Thyroid gland (tissue), 4 donors: ENCODE measurements at places on chromosomes 2 and 18. TPM values are rescaled to one million over a fixed set of nuclear protein-coding genes. Genes with fewer than 3 reads are reported as not detected.

IL36A gene
- total RNA-seq: not detected

PDE1A gene
- 95.8 TPM for total RNA-seq

UGT1A5 gene
- 2.9 TPM for total RNA-seq

DNA sequence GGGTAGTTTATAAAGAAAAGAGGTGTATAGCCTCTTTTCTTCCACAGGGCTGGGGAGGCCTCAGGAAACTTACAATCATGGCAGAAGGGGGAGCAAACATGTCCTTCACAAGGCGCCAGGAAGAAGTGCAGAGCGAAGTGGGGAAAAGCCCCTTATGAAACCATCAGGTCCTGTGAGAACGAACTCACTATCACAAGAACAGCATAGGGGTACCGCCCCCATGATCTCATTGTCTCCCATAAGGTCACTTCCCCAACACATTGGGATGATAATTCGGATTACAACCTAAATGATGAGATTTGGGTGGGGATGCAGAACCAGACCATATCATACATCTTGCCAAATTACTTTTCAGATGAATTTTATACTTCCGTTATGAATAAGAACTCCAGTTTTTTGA is 32.4 kb downstream of the RALB start:
- no peak for DNase-seq

DNA sequence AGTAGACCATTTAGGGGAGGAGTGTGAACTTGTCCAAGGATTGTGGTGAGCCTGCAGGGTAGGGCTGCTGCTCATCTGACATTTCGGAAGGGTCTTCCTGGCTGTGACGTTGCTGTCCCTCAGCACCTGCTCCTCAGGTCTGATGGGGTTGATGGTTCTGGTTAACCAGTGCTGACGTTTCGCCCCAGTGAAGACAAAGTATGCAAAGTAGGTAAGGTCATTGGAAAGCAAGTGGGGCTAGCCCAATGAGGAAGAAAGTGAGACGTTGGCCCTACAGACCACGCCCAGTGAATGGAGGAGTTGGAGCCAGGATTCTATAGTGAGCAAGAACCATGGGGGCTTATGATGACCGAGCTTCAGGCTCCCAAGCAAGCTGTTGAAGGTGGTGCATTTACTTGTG is 33.4 kb upstream of the ZNF396 start:
- DNase-seq: peak; percentile 4

- DNase-seq: peak; percentile 66
Observed at GRCh38 chr2:69013142-69013839, at the start of gene ANTXR1. Gene ANTXR1, plus strand, starts transcription at chr2:69013179. Its CDS starts 321 bp downstream, at chr2:69013500.

DNA sequence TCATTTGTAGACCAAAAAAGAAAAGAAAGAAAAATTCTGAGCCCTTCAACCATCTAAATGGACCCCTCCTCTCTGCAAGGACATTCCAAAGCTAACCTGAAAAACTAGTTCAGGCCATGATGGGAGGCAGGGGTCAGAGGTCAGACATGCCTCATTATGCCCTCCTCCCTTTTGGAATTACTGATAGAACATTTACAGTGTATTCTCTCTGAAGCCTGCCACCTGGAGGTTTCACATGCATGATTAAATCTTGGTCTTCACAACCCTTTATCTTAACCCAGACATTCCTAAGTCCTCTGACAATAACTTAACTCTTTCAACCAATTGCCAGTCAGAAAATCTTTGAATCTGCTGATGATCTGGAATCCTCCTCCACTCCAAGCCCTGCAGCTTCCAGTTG is 86.0 kb downstream of the SPP2 start:
- DNase-seq: no peak

DNA sequence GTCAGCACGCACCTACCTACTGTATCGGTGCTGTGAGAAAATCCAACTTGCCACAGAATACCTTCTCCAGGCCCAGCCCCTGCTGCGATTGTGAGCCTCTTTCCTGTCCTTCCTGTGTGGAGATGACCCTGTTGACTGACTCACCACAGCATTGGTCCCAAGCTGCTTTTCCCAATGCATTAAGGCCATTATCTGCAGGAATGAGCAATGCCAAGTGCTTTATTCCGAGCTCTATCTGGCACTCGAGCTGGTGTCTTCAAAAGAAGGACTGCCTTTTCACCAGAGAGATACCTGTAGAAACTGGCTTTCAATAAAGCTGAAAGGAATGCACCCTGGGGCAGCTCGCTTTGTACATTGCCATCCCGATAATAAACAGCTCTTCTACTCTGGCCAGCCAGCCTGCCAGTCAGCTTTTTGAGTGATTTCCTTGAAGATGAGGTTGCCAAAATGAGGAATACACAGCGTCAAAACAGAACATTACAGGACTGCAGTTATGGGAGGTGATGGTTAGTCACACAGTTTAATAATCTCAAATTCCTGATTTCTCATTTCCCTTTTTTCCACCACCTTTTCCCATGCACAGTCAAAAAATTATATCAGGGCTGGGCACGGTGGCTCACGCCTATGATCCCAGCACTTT is 8.3 kb upstream of the RNF103 start:
- no peak for DNase-seq

- no peak for DNase-seq
Observed at GRCh38 chr18:24819141-24819890, 358.9 kb downstream of the HRH4 start.

GRCh38 chr2:219624565-219624964 is 2.9 kb upstream of the SLC4A3 start:
- DNase-seq: no peak

DNA sequence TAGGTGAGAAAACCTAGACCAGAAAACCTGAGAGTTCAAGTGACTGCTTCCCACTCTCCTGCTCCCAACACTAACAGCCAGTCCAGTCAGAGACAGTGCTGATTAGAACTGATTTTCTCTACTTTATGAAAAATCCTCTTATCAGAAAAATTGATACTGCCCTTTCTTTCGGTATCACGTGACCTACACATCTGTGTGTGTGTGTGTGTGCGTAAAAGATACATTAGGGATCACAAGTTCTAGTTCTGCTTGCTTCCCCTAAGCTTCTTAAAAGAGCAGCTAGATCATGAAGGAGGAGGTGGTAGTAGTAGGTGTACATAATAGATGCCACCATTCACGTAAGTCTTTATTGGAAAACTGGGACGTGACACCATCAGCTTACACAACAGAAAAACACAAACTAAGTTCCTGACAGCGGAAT is 1.5 kb downstream of the ARL5A start:
- no peak for DNase-seq

- no peak for DNase-seq
Observed at GRCh38 chr2:1484131-1484884, 71.0 kb downstream of the TPO start.

DNA sequence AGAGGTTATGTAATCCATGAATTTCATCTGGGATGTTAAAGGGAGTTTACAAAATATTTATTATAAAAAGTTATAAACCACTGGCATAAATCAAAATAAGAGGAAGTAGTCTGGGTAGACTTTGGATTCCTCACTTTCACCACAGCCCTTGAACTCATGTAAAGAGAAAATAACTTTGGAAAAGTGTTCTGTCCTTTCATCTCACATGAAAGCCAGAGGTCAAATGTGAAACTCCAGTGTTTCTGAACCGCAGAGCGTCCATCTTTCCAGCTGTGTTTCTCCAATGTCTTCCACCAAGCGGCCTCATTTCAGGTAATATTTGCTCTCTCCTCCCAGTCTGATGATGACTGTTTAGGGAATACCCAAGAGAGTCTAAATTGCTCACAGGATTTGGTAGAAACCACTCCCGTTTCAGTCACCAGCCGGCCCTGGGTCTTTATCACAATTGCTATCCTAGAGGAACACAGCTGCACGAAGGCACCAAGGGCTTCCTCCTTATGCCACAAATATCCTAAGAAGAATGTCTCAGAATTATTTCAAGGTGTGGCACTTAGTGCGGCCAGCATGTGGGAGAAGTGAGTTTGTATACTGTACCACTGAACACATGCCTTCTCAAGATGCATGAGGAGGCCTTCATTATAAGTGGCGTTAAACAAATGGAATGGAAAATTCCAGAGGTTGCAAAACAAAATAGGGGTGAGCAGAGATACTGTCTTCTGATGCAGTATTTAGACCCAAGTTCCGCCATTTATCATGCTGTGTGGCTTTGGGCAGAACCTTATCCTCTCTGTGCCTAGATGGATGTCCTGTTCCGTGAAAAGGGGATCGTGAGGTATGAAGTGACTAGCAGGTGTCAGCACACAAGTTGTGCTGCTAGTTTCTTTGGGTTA is 63.8 kb downstream of the ACTR2 start:
- no peak for DNase-seq

- no peak for DNase-seq
Observed at GRCh38 chr2:16978301-16978700, 312.7 kb upstream of the CYRIA start.

DNA sequence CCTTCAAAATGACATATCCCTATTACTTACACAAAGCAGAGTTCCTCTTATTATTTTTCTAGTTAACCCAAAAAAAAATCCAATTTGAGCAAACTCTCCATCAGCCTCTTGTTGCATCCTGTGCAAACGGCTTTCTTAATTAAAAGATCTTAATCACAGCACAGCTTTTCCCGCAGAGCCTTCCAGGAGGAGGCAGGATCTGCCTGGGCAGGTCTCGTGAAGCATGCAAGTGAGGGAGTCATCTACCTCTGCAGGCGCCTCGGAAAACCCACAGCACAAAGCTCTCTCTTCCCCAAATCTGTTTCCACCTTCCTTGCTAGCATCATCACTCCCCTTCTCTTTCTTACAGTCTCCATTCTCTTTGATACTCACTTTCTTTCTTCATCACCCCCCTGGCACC is 100.4 kb downstream of the EN1 start:
- DNase-seq: no peak

- DNase-seq: no peak
Observed at GRCh38 chr2:71671203-71671854, 218.0 kb downstream of the DYSF start.

DNA sequence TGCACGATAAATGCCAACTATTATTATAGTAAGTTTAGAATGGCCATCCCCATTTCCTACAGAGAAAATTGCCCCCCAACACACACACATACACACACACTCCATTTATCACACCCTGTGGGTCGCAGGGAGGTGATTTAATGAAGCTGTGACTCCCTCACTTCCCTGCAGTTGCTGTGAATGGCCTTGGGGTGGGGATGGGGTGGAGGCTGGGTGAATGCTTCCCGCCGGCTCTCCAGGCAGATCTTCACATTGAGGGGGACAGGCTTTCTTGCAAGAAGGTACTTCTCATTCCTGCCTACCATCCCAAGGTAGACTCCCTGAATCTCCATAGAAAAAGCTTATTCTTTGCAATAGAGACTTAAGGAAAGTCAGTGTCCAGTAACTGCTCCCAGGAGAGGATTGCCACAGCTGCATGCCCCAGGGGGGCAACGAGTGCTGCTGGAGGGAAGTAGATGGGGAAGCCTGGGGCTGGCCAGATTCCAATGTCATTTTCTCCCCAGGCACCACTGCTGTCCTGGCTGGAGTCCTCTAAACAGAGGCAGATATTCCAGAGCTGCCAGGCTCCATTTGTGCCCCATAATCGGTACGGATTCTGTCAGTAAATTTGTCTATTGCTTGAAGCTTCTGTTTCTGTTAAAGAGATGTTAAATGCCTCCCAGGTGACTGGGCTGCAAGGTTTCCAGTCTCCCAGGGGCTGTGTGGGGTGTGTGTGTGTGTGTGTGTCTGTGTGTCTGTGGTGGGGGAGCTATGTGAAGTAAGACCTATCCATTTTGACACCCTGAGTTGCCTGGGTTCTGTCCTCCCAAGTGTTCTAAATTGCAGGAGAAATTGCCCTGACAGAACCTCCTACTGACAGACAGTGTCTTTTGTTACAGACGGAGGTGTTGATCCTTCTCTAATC is 265.5 kb downstream of the SRBD1 start:
- no peak for DNase-seq

DNA sequence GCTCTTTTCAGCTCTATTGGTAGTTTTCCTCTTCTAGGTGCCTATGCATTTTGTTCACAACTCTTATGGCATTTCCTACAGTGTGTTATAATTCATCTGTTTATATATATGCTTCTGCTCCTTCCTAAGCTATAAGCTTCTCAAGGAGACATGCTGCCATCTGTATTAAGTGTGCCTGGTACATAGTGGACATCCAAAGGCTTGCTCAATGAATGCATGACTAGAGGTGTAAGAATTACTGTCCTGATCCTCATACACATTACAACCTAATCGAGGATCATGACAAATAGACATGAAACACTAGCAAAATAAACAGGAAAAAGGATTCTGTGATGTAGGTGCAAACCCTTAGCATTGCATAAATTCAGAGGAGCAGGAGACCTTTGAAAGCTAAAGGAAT is 50.2 kb downstream of the CDC42EP3 start:
- no peak for DNase-seq
